ENCODE measurements at places on chromosomes 5 and 9. TPM values are rescaled to one million over a fixed set of nuclear protein-coding genes. Genes with fewer than 3 reads are reported as not detected.
A peak's percentile ranks its signal among the peaks of the same experiment; 100 is the strongest.

DNA sequence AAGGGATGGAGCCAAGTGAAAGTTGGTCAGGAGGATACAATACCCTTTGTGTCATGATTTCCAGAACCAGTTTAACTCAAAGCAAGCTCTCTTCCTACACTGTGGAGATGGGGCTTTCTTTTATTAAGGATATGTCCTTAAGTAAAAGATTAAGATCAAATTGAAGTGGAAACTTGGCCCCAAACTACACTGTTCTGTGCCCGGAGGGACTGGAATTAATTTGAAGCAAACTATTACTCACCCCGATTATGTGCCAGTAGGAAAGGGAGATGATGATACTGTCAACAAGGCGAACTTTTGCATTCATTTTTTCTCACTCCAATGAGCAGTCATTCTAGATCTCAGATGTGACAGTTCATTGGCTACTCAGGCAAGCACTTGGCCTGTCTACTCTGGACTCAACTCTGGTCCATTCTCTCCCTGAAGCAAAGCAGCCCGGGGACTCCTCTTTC lies 186.7 kb downstream of the NTRK2 start:
- H3K36me3 ChIP-seq: no peaks in the 10 kb centered on the region
- no peaks in the 10 kb centered on the region for H3K4me1 ChIP-seq
- H3K27ac ChIP-seq: no peak overlapping the region
- peaks cover 31% of the 10 kb centered on the region for H3K27me3 ChIP-seq
- no peak for DNase-seq
- H3K4me3 ChIP-seq: no peak overlapping the region

ZMAT2 gene
- 60.1 TPM for total RNA-seq

EDIL3 gene
- total RNA-seq: 7.2 TPM

DNA sequence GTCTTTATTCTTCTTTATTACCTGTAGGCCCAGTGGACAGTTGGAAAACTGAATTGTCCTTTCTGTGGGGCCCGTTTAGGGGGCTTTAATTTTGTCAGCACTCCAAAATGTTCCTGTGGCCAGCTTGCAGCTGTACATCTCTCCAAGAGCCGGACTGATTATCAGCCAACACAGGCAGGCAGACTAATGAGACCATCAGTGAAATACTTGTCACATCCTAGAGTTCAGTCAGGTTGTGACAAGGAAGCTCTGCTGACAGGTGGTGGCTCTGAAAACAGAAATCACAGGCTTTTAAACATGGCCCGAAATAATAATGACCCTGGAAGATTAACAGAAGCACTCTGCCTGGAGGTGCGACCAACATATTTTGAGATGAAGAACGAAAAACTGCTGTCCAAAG lies 47.9 kb downstream of the RNF180 start:
- no peak for DNase-seq
- no peaks in the 10 kb centered on the region for H3K36me3 ChIP-seq
- H3K27ac ChIP-seq: no peak overlapping the region

DRD1 gene
- not detected for total RNA-seq

DNA sequence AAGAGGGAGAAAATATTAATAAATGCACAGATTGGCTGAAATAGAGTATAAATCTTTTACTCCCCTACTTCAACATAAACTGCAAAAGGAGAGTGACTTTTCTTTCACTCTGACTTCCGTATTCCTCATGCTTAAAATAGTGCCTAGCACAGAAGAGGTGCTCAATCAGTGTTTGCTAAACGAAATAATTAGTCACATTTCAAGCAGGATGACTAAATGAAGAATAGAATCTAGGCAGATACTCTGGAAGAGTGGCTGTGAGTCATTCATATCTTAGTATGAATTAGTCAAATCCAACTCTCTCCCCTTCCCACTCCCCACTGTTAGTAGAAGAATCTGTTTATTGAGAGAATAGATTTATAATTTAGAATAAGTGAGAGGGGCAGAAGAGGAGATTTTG lies 4.8 kb downstream of the CD274 start:
- DNase-seq: no peak
- peak overlapping the region; percentile 40 for H3K4me3 ChIP-seq
- peak overlapping the region; percentile 90 for H3K27ac ChIP-seq

DNA sequence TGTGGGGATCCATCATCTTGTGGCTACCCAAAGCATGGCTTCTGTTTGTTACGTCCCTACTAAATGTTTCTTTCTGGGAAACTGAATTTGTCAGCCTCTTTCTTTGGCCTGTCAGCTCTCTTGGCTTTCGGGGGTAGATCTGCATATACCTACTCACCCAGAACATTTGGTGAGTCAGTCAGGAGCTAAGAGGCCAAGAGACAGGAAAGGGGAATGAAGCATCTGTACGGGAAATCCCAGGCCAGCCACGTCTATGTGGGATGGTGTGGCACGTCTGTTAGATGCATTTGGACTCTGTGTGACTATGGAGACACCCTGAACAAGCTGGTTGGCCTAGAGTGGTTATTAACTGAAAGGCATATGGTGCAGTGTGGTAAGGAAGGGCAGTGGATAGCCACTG lies 58.1 kb downstream of the CDO1 start:
- H3K36me3 ChIP-seq: no peaks in the 10 kb centered on the region
- no peak for DNase-seq
- H3K4me1 ChIP-seq: no peaks in the 10 kb centered on the region
- H3K4me3 ChIP-seq: no peak overlapping the region
- H3K27me3 ChIP-seq: no peaks in the 10 kb centered on the region
- H3K27ac ChIP-seq: no peak overlapping the region

C9orf153 gene
- total RNA-seq: 0.52 TPM

DNA sequence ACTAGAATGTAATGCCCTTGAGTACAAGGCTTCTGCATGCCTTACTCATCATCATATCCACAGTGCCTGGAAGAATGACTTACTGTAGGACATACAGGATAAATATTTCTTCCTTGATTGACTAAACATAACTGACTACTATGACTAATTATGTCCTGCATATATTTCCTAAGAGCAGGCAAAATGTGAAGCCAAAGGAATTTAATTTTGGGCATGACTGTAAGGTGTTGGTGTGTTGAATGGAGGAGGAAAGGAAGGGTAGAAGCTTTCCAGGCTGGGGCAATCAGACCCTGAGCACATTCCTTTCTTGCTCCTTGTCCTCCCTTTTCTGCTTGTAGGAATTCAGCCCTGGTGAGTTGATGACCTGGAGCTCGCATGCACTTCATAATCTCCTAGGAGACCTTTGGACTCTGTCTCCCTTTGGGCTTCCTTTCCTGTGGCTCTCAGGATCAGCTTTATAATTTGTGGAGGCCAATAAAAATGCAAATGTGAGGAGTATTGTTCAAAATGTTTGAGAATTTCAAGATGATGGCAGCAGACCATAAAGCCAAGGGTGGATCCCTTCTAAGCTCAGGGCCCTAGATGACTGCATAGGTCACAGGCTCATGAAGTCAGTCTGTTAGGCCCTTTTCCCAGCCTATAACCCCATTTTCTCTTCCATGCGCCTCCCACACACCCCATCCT lies 174.0 kb downstream of the HMHB1 start:
- no peak overlapping the region for H3K4me3 ChIP-seq
- peaks cover 17% of the 10 kb centered on the region for H3K4me1 ChIP-seq
- H3K27me3 ChIP-seq: no peaks in the 10 kb centered on the region

DNA sequence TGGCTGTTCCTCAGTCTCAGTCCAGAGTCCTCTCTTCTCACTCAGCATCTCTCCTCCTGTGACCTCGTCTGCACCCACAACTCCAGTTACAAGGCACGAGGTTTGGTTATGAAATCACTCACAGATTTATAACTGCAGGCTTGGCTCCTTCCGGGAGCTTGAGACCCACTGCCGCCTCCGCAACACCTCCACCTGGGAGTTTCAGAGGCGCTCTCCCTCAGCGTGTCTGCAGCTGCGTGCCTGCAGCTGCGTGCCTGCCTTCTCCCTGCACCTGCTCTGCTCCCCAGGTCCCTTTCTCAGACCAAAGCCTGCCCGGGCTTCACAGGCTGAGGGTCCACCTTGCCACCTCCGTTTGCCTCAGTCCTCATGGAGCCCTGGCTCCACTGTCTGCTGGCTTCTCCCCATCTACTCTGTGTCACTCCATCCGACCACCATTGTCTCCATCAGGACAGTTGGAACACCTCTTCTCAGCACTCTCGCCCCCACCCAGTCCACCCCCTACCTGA lies 51.5 kb downstream of the HRH2 start:
- H3K36me3 ChIP-seq: no peaks in the 10 kb centered on the region
- H3K4me3 ChIP-seq: no peak overlapping the region
- H3K4me1 ChIP-seq: no peaks in the 10 kb centered on the region
- no peak for DNase-seq

DNA sequence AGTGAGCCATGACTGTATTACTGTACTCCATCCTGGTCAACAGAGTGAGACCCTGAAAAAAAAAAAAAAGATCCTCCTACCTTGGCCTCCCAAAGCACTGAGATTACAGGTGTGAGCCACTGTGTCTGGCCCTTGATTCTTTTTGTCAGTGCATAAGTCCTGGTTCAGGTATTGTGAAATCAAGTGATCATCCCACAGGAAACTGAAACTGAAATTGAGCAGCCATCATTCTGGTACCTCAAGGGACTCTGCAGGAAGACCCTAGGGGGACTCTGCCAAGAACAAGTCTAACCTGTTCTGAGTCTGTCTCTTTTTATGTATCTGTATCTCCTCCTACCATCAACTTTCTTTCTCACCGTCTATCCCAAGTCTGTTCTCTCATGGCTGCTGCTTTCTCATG lies 1.9 kb upstream of the DCAF10 start:
- H3K36me3 ChIP-seq: no peaks in the 10 kb centered on the region
- no peak for DNase-seq

DNA sequence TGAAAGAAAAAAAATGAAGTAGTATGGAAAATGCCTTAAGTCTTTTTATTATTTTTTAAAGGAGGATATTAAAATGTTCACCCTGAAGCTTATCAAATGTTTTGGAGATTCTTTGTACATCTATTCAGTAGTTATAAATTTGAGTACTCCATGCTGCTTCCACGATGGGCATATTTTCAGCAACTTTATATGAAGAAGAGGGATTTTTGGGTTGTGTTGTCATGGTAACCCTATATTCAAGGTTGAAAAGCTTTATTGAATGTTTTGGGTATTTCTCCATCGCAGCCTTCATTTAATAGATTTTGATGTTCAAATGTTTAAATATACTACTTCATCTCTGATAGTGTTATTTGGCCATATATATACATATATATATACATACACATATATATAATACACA lies 557.5 kb downstream of the CAAP1 start:
- H3K4me1 ChIP-seq: no peaks in the 10 kb centered on the region
- no peaks in the 10 kb centered on the region for H3K36me3 ChIP-seq
- H3K27me3 ChIP-seq: no peaks in the 10 kb centered on the region
- H3K4me3 ChIP-seq: no peak overlapping the region

DNA sequence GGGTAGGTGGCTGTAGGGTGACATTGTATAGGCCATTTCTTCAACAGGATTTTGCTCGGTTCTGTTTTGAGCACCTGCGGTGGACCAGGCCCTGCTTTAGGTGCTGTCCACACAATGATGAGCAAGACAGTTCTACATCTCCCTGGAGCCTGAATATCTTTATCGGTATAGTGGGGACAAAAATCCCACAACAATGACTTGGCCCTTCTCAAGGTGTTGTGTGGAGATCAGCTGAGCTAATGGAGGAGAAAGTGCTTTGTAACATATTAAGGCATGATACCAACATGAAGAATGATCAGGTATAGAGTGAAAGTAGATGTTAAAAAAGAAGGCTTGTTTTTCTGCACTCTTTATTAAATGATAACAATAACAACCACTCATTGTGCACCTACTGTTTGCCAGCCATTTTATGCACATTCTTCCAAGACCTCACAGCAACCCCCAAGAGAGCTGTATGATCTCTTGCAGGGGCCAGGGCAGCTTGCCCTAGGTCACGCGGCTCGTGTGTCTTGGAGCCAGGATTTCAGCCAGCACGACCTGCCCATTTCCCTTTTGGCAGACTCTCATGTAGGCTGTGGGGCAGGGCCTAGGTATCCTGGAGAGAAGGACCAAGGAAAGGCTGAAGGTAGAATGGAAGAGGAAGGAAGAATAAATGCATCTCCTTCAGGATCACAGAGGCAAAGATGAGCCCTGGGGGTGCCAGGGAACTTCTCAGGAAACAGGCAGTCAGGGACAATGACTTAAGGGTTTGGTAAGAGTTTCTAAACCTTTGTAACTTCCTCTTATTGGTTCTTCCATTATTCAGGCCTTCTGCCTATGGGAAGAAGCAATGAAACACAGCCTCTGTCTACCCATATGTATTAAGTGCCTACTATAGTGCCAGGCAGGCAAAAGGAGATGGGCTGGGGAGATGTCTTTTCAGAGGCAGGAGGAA lies 50.0 kb upstream of the PPARGC1B start:
- DNase-seq: no peak
- peaks cover 6% of the 10 kb centered on the region for H3K4me1 ChIP-seq
- H3K27me3 ChIP-seq: peaks cover 34% of the 10 kb centered on the region
- no peak overlapping the region for H3K27ac ChIP-seq
- H3K4me3 ChIP-seq: no peak overlapping the region

TAF11L10 gene
- not detected for total RNA-seq

DNA sequence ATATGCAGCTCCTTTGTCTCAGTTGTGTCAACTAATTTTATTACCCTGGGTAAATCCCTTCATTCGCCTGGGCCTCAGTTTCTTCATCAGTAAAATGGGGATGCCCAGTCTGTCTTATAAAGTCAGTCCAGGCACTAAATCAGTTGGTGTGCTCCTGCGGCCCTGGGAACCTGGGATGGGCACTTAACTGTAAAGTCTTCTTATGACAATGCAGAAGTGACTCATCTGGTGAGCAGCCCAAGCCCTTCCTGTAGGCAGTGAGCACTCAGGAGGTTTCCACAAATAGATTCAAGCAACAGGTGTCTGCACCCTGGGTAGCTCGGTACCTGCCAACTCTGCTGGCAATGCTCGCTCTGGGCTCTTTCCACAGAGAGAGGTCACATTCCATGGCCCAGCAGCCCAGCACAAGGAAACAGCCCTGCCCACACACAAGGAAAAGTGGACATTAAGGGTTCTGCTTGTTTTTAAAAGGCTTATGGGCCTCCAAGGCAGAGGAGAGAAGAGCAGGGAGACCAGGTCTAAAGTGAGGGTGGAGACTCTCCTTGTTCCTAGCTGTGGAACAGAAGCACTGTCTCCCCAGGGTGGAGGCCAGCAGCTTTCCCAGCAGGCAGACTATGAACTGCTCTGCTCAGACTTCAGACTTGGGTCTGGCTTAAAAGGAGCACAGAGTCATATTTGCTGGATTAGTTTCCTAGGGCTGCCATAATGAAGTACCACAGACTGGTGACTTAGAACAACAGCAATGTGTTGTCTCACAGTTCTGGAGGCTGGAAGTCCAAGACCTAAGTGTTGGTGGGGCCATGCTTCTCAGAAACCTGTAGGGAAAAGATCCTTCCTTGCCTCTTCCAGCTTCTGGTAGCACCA lies 89.7 kb upstream of the ADRA1B start:
- H3K27ac ChIP-seq: peak overlapping the region; percentile 99
- no peaks in the 10 kb centered on the region for H3K27me3 ChIP-seq
- peak; percentile 84 for DNase-seq
- H3K4me3 ChIP-seq: no peak overlapping the region

GRCh38 chr5:172871982-172872381 lies 37.9 kb downstream of the ERGIC1 start:
- H3K4me3 ChIP-seq: no peak overlapping the region
- H3K4me1 ChIP-seq: peaks cover 43% of the 10 kb centered on the region
- DNase-seq: no peak
- no peaks in the 10 kb centered on the region for H3K36me3 ChIP-seq

PPP3R2 gene
- not detected for total RNA-seq

C5orf46 gene
- 1.0 TPM for total RNA-seq

GRCh38 chr9:69899491-69899890 lies 78.9 kb downstream of the CFAP95 start:
- no peaks in the 10 kb centered on the region for H3K36me3 ChIP-seq
- H3K27ac ChIP-seq: peak overlapping the region; percentile 78
- H3K4me3 ChIP-seq: no peak overlapping the region
- no peaks in the 10 kb centered on the region for H3K27me3 ChIP-seq

- no peaks in the 10 kb centered on the region for H3K36me3 ChIP-seq
- H3K4me1 ChIP-seq: no peaks in the 10 kb centered on the region
- H3K27me3 ChIP-seq: peaks cover 14% of the 10 kb centered on the region
These were observed 41.0 kb downstream of the FAT2 start for GRCh38 chr5:151550146-151550545.

Measured in PC-9 (cell line).